ENCODE measurements at places on chromosomes 7 and 10. TPM values are rescaled to one million over a fixed set of nuclear protein-coding genes. Genes with fewer than 3 reads are reported as not detected.

Gene SCIN
- not detected for total RNA-seq

Gene HOXA9
- 10.0 TPM for total RNA-seq

DNA sequence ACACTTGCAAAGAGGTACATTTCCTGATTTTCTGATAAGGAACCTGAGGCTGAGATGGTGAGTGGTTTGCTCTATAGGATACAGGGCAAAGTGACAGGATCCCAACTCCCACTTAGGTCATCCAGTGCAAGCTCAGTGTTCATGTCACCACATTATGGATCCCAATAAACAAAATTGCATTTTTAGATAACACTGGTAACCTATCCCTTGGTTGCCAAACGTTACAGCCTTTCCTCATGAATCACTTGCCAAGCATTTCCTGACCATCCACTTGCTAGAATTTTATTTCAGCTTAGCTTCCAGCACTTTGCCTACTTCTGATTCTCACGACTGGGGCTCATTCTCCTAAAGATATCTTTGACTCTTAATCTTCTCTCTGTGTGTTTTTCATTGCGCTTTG lies 131.4 kb upstream of the ODAD2 start:
- no peak for DNase-seq

GRCh38 chr10:118672766-118673715 lies 77.6 kb upstream of the PRLHR start:
- DNase-seq = no peak

DNA sequence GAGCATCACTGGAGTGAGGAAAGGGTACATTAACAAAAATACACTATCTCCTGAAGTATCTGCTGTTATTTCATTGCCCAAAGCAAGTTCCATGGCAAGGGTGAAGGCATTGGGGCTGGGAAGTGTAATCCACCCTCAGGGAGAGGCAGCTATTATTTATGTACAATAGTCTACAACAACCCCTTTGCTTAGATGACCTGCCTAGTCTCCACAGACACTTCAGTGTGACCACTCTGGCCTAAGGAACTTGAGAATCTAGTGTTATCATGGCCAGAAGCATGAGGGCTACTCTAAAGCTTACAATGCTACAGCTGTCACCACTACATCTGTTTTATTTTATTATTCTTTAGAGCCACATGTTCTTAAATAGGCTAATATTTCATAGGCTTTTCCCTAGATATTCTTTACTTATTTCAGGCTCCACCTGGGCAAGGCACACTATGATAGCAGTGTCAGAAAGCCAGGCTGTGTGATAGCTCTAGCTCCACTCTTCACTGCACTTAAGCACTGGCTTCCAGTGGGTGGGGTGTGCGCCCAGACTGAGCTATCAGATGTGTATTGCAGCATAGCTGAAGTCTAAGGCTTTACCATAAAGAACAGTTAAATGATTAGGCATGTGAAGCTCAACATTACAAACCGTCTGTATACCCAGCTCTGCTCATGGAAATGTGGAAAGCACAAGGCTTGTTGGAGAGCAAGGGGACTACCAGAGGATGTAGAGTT lies 117.0 kb upstream of the CCDC6 start:
- no peak for DNase-seq

- DNase-seq = no peak
Measured at GRCh38 chr10:62309254-62309653, 40.6 kb upstream of the RTKN2 start.

GRCh38 chr7:78296644-78297371 lies 498.2 kb downstream of the PHTF2 start:
- DNase-seq = no peak
